ENCODE measurements at places on chromosomes 12 and 14.

GRCh38 chr12:104733717-104734175, 224.3 kb downstream of the SLC41A2 start:
- DNase-seq = no peak

- no peak for DNase-seq
Observed at GRCh38 chr14:105389976-105390848, 8.1 kb upstream of the TEX22 start.

DNA sequence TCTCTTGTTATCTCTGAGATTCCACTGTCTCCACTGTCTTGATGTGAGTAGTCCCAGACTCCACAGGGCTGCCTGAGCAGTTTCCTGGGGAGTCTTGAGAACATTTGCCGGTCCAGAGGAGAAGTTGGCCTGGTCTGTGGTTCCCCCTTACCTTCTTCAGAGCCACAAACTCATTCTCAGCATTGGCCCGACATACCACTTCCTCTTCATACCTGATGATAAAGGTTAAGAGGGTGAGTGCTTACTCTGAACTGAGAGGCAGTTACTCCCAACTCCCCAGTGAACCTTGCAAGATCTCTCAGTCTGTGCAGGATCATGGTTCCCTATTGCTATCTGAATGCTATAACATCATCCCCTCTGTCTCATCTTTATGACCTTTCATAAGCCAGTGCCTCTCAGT, 2.6 kb downstream of the KRT84 start:
- DNase-seq = no peak

DNA sequence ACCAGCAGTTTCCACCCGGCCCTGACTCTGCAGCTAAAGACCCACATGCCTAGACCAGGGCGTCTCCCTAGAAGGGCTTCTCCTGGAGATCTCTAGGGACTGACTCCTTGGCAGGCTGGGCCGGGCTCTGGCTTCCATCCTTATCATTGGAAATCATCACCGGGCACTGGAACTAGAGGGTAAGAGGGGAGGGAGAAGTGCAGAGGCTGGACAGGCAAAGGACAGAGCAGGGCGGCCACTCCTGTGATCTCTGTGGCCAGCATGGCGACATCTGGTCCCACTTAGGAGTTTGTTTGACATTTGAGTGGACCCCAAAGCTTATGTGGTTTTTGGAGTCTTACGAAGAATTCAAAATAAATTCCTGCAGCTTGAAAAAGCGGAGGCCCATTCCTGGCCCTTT, 7.1 kb downstream of the LTBP2 start:
- DNase-seq = no peak

DNA sequence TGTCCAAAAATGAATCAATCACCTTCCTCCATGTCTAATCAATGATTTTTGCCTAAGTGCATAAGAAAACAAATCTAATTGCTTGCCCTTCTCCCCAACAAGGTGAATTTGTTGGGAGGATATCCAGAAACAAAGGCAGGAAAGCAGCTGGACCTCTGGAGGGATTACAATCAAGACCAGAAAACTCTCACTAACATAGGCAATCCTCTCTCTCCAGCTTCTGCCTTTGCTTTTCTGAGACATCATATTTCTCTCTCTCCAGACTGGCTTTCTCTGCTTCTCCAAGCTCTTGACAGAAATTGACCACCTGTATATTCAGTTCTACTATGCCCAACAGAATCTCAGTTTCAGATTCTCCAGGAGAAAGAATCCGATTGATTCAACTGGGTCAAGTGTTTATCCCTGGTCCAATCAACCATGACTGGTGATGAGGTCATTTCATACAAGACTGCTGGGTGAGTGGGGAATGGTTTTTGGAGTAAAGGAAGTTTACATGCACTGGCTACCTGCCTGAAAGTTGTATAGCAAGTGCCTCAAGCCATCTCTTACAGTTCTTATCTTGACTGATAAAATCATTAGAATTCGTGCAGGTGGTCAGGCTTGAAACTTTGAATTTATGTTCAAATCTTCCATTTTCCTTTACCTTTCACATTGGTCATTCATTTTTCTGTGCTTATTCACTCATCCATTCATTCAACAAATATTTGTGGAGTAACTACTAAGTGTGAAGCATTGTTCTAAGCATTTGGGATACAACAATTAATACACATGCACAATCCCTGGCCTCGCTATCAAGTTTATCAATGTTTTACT, 22.2 kb upstream of the CFAP54 start:
- no peak for DNase-seq
